ENCODE measurements at places on chromosomes 5 and 9. TPM values are rescaled to one million over a fixed set of nuclear protein-coding genes. Genes with fewer than 3 reads are reported as not detected.
A peak's percentile ranks its signal among the peaks of the same experiment; 100 is the strongest.

WNT8A gene
- not detected for polyA plus RNA-seq

- no peak for DNase-seq
Observed at GRCh38 chr5:102720969-102721368, 34.1 kb upstream of the PAM start.

DNA sequence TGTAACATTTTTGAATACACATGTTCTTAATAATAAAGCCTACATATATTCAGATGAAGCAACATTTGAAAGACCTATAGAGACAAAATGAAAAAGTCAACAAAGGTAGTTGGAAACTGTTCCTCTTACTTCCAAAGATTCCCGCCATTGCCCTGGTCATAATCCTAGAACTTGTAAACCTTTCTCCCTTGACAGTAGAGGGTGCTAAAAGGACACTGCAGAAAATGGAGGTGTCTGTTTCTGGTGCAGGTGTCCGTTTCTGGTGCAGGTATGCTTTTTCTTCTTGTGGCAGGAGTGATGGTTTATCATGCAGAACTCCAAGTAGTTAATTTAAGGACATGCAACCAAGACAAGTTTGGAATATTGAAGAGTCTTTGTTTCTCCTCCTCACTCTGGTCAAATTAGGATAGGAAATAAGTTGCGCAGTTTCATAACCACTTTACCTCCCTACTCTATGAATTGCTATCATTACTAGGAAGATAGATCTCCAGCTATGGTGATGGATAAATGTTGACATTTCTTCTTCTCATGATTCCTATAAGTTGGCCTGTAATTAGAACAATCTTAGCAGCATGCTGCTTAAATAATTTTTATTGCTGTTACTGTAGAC, 56.0 kb upstream of the FAM174A start:
- no peak for DNase-seq

TEK gene
- polyA plus RNA-seq = 17.7 TPM

DNA sequence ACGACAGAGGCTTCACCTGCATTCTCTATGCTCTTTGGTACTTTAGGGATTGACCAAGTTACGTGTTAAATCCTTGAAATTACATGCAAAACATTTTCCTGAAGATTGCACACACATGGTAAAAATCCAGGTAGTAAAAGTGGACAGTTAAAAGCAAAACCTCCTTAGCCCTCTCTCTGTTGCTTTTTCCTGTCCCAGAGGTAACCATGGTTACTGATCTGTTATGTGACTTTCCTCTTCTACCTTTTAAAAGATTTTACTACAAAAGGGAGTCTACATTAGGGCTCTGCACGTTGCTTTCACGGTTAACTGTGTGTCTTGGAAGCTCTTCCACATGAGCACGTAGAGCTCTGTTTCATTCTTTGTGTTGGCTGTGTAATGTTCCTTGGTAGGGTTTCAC, 97.0 kb downstream of the PPARGC1B start:
- DNase-seq = no peak

DNA sequence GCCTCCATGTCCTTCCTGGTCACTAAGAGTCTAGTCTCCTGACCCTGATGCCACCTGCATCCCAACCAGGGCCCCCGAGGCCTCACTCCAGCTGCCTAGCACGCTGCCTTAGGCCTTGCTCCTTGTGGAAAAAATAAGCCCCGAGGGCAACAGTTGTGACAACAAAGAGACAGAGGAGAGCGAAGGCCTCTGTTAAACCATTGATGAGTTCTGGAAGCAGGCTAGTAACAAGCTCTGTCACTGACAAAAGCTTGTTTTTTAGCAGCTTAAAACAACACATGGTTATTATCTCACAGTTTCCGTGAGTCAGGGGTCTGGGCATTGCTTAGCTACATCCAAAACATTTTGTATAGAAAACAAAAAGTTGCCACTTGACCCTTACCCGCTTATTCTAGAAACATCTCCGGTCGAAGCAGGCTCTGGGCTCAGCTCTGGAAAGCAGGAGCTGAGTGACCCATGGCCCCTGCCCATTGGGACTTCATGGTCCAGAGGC, 48.2 kb upstream of the TBC1D2 start:
- no peak for DNase-seq

DNA sequence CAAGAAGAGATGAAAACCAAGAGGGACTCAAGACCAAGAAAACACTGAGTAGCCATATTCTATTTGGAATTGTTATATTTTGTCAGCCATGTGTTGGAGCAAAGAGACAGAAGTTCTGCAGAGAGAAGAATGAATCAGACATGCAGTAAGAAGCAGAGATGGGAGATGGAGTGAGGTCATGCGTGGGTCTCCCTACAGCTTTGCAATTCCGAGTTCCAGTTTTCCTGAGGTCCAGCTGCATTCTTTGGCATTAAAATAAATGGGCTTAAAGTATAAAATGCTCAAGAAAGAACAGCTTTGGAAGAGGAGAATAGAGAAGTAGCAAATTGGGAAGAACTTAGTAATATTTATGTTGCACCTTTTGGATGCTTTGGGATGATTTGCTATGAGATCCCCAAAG, 361.6 kb downstream of the NPR3 start:
- DNase-seq = peak; percentile 66

DNA sequence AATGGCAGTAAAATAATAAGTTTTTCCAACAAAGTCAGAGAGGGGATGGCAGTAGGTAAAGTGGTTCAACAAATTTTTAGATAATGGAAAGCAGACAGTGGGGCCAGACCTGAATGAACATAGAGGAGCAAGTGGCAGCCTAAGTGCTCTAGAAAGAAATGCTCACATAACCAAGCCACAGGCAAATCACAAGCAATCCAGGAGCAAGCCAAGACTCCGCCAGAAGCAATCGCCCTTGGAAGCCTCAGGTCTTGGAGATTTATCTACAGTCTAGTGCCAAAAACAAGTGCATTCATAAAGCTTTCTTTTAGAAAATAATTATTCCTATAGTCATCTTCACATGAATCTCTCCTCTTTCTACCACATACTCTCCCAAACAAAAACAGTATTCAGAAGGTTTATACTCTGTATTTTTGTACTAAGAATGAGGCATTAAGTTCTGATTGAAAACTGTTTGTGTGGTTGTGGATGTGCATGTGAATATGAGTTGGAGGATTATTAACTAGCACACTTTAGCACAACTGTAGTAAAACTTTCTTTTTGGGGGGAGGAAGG, 375.5 kb downstream of the CDH9 start:
- no peak for DNase-seq

DNA sequence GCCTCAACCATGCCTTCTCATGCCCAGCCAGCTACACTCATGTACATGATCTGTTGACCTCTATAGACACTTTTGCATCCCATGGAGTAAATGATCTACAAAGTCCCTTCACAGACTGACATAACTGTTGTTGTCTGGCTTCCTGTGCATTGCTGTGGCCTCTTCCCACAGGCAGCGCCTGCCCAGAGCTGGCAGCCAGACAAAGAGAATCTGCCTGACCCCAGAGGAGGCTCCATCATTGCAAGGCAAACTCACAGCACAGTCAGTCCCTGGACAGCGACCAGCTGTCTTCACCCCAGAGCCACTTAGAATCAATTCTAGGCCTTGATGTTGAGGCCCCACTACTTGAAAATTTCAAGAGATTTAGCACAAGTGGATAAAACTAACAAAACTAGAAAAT, 65.5 kb downstream of the INSYN2B start:
- peak; percentile 7 for DNase-seq

DNA sequence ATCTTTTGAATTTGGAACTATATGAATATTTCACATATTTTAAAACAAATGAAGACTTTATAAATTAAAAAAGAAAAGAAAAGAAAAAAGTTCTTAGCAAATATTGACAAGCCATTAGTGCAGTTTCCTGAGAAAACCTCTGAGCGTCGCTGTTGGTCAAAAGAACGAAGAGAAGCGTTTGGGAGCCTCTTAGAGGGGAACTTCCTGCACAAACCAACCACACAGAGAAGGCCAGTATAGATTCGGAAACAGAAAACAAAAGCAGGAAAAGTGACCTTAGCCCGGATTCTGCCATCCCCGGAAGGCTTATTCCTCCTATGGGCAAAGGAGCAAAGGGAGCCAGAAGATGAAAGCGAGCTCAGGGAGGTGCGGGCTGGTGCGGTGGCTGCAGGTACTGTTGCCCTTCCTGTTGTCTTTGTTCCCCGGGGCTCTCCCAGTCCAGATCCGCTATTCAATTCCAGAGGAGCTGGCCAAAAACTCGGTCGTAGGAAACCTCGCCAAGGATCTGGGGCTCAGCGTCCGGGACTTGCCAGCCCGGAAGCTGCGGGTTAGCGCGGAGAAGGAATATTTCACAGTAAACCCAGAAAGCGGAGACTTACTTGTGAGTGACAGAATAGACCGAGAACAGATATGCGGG, at the start of gene PCDHGB2:
PCDHGB2 (plus strand) TSS at position 205 of the 637 bp plus-strand sequence; CDS start at position 347, 142 bp downstream.
- DNase-seq = no peak

DNA sequence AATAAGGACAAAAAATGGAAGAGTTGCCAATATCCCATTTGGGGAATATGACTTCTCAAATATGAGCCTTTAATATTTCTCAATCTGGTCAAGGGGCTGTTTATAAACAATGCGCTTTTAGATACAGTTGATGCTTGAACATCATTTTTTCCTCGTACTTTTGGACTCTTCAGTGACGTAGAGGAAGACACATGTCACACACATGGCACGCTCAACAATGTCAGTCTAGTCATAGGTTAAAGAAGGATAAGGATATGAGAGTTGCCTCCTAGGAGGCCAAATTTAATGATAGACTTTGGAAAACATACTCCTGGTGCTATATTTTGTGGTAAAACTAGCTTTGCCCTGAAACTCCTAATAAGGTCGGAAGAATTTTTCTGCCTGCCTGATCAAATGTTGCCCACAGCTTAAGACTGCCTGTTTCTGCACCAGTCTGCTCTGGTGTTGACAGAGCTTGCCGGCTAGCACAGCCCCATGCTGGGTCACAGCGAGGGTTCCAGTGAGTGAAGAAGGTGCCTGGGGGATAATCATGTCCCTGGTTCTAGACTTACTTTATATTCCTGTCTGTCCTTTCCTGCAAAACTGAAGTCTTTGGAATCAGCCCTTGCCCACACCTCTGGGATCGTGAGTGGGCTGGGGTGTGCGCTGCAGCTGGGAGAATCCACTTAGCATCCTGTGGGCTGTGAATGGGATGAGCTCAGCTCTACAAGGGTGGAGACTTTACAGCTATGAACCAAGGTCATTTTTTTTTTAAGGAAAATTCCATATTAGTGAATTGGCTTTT, 230.8 kb upstream of the IRX4 start:
- DNase-seq = no peak

C5 gene
- polyA plus RNA-seq = 13.7 TPM

DNA sequence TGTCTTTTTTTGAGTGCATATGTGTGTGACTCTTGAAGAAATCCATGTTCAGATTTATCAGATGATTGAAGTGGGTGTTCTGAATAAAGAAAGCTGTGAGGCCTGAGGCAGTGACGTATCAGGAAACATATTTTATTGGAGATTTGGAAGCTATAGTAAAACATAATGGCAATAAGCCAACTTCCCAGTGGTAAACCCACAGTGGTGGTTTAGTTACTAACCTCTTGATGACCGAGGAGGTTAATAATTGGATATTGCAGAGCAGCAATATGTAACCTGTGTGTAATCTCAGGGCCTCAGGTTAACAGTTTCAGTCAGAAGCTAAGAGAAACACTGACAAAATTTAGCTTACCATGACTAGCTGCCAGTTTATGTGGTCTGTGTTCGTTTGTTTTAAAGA, 6.9 kb downstream of the RGMB start:
- no peak for DNase-seq

DNA sequence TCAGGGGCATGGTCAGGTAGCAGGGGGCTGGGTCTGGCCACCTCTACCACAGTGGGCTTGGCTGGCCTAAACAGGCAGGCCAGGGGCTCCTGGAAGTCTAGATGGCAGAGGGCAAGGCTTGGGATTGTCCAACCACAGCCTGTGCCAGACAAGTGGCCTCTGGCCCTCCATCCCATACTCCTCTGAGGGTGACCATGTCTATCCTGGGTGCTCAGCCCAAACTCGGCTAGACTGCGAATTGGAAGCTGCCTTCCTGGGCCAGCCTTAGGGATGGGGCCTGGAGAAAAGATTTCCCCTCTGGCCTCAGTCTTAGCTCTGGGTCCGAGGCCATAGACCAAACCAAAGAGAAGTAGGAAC, 110.5 kb downstream of the PHF2 start:
- DNase-seq = no peak

DNA sequence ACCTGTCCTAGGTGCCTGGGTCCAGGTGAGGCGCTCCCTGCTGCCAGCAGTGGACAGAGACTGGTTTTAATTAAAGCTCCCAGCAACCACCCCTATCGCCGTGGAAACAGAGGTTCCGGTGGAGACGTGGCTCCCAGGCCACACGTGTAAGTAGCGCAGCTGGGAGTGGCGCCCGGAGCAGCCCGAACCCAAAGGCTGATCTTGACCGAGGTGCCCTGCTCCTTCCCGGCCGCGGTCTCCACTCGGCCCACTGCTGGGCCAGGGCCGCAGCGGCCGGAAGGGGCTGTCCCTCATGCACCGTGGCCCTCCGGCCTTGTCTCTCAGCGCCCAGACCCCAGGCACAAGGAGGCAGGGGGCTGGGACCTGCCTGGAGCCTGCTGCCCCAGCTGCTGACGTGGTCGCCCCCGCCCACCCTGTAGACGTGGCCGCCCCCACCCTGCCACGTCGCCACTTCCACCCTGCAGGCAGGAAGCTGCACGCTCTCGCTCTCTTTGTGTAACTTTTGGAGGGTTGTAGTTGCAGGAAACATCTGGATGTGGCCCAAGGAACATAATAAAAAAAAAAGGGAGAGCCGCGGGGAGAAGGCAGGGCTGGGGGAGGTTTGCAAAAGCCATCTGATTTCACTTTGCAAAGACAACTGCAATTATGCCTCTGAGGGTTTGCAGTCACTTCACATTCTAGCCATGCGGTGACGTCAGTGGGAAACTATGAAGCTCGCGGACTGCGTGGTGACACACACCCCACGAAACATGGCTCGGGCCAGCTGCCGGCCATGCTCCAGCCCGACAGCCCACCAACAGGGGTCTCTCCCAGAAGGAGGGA, 129.9 kb downstream of the RXRA start:
- DNase-seq = peak; percentile 95

QSOX2 gene
- polyA plus RNA-seq = 6.1 TPM

- no peak for DNase-seq
Observed at GRCh38 chr5:154384480-154385235, 61.1 kb upstream of the SAP30L start.

DNA sequence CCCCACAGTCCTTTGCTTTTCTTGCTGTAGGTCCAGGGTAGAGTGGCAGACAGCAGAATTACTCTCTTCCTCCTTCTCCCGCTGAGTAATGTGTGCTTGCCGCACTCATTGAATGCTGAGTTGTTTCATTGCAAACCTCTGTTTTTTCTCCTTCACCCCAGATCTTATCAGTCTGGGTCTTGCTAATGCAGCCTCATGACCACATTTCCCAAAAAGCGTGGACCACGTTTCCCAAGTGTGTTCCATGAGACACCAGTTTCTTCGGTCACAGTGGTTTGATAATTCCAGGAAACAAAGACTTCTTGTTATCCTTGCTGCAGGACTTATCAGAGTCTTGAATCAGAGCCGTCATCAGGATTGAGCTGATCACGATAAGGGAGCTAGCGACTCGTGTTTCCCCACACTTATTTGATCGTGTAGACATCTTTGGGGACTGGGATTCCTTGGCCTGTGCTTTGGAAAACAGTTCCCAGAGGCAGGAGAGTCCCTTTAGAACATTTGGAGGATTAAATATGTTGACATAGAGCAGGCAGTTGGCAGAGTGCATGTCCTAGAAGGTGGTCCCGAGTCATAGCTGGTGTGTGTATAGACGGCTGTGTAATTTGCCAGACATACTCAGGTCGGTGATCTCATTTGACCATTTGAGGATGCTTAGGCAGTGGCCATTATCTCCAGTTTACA, 4.4 kb downstream of the LRRC8A start:
- no peak for DNase-seq

All from muscle of arm (tissue), 14 donors.